ENCODE measurements at places on chromosomes 12 and 14. TPM values are rescaled to one million over a fixed set of nuclear protein-coding genes. Genes with fewer than 3 reads are reported as not detected.

The TMEM229B gene
- total RNA-seq = 1.6 TPM

The BEGAIN gene
- total RNA-seq = 1.2 TPM

The C14orf93 gene
- 3.7 TPM for total RNA-seq

The PIANP gene
- total RNA-seq = 0.40 TPM

The LGMN gene
- 81.8 TPM for total RNA-seq

The LUM gene
- 130 TPM for total RNA-seq

The PTGDR gene
- total RNA-seq = 0.51 TPM

The NEDD8 gene
- 167 TPM for total RNA-seq

The TSHR gene
- total RNA-seq = not detected

The TDG gene
- total RNA-seq = 13.0 TPM

DNA sequence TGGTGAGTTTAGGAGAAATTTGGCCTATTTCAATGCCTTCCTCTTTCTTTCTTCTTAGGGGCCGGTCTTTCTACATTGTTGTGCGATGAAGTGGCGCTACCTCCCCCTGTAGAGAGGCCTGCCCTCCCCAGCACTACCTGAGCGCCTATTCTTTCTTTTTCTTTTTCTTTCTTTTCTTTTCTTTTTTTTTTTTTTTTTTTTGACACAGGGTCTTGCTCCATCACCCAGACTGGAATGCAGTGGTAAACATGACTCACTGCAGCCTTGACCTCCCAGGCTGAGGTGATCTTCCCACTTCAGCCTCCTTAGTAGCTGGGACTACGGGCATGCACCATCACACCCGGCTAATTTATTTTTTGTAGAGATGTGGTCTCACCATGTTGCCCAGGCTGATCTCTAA, 136.1 kb upstream of the MAX start:
- no peak for DNase-seq

- no peak for DNase-seq
Measured at GRCh38 chr12:162467-163307, 51.3 kb downstream of the SLC6A12 start.

- DNase-seq = no peak
Measured at GRCh38 chr12:2052826-2053678, at the start of gene CACNA1C. Gene CACNA1C, plus strand, starts transcription at chr12:2052987. Its CDS starts 576 bp downstream, at chr12:2053563.

DNA sequence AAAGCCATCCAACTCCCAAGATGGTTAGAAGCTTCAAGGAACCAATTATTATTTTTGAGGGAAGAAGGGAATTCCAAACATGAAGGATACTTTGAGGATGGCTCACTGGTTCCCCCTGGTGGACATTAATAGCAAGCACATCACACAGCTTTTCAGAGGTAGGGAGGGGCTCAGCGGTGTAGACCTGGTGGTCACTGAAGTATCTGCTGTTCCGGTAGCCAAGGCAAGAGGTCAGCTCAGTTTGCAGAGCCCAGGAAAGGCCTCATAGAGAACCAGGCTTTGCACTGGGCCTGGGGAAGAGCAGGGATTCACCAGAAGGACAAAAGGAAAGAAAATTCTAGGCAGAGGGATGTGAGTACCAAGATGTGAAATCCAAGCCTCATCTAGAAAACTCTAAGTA, 118.7 kb downstream of the KSR2 start:
- no peak for DNase-seq

GRCh38 chr12:114213055-114213581, 192.8 kb downstream of the TBX5 start:
- DNase-seq = no peak

- no peak for DNase-seq
Measured at GRCh38 chr12:57173089-57173488, 25.7 kb upstream of the LRP1-AS start.

GRCh38 chr12:28537474-28537873, 347.2 kb downstream of the CCDC91 start:
- DNase-seq = no peak

DNA sequence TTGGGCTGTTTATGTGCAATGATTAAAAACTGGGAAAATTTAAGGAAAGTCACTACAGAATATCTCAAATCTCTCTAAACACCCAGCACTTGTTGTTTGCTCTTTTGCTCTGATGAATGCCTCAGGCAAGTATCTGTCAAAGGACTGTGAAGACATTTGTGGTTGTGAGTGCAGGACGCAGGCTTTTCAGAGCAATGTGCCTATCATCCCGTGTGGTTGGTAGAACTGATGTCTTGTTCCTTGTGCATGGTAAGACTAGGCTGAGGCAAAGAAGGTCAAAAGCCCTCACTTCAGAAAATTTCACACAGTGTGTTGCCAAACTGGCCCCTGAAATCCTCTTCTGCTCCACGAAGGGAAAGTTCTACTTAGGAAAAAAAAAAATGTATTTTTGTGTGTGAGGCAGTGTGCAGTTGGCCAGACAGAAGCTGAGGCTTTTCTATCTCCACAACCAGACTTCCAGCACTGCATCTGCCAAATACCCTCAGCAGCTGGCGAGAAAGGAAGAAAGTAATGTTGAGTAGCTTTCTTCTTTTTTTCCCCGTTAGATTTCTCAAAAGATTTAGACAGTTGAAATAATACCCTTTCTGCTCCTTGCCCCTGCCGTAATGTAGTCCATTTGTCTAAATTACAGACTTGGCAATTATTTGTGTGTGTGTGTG, 1103.1 kb downstream of the VRK1 start:
- DNase-seq = no peak

- DNase-seq = no peak
Measured at GRCh38 chr12:114702462-114702861, 18.5 kb upstream of the TBX3 start.

GRCh38 chr14:68655911-68656316, 137.0 kb downstream of the ZFP36L1 start:
- DNase-seq = peak; percentile 58

DNA sequence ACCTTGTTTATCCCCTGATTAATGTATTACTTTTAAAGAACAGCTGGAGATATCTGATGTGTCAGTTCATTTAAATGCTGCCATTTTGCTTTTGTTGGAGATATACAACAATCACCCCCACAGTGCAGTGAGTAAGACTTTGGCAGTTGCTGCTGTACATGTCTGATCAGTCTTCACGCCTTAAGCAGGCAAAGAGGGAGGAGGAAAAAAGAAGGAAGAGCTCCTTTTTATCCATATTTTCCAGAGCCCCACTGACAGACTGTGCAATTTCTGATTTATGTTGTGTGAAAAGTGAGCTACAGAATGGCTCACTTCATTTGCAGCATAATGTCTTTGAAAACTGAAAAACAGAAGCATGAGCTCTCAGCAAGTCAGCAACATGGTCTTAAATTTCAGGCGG, 319.7 kb upstream of the LRIG3 start:
- no peak for DNase-seq

- DNase-seq = no peak
Measured at GRCh38 chr14:68198713-68199495, 379.3 kb downstream of the RAD51B start.

GRCh38 chr14:20180486-20180885, 10.2 kb upstream of the OR11G2 start:
- no peak for DNase-seq

GRCh38 chr12:52179396-52179973, 12.3 kb downstream of the KRT80 start:
- no peak for DNase-seq

DNA sequence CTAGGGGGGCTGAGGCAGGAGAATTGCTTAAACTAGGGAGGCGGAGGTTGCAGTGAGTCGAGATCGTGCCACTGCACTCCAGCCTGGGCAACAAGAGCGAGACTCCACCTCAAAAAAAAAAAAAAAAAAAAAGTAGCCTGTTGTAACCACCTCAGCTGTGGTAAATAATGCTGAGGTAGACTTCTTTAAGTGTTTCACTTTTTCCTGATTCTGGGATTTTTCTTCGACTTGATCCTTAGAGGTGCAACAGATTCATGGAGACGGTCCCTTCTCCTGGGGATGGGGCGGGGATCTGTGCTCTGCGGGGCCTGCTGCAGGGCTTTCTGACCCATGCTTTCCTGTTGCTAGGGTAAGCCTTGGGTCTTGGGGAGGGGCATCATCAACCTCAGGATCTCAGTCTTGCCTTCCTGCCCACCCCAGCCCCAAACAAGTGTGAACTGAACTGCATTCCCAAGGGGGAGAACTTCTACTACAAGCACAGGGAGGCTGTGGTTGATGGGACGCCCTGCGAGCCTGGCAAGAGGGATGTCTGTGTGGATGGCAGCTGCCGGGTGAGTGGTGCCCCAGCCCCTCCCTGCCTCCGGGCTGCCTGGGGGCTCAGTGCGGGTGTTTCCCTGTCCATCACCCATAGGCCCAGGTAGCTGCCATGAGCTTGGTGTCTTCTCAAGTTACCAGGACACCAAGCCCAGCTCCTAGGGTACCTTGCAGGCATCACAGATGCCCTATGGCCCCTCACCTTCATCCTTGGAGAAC, 12.4 kb downstream of the PAPLN start:
- no peak for DNase-seq

GRCh38 chr14:75049136-75049535, 2.1 kb downstream of the MLH3 start:
- DNase-seq = no peak

- DNase-seq = no peak
Measured at GRCh38 chr14:97718886-97719442, 921.8 kb downstream of the VRK1 start.

GRCh38 chr12:53061404-53062010, 11.6 kb downstream of the TNS2 start:
- peak; percentile 59 for DNase-seq

Data from cardiac septum (tissue), 1 donor.